ENCODE measurements at places on chromosomes 5 and 9. TPM values are rescaled to one million over a fixed set of nuclear protein-coding genes. Genes with fewer than 3 reads are reported as not detected.

PCDHB8 gene
- total RNA-seq = 0.40 TPM

SV2C gene
- total RNA-seq = 0.12 TPM

KLHL3 gene
- total RNA-seq = 4.4 TPM

HTR1A gene
- total RNA-seq = not detected

RASA1 gene
- total RNA-seq = 18.4 TPM

SLC36A3 gene
- not detected for total RNA-seq

OBP2B gene
- total RNA-seq = not detected

PPP2R2B gene
- 0.76 TPM for total RNA-seq

HSD17B4 gene
- 164 TPM for total RNA-seq

BARHL1 gene
- total RNA-seq = not detected

HRCT1 gene
- 1.2 TPM for total RNA-seq

CDC25C gene
- 2.7 TPM for total RNA-seq

CRB2 gene
- total RNA-seq = not detected

PCDHB15 gene
- total RNA-seq = 0.44 TPM

FCN2 gene
- 0.16 TPM for total RNA-seq

ZER1 gene
- 23.2 TPM for total RNA-seq

MED22 gene
- total RNA-seq = 10.8 TPM

Data from esophagus mucosa (tissue), 1 donor.